ENCODE measurements at places on chromosomes 6 and 20.

DNA sequence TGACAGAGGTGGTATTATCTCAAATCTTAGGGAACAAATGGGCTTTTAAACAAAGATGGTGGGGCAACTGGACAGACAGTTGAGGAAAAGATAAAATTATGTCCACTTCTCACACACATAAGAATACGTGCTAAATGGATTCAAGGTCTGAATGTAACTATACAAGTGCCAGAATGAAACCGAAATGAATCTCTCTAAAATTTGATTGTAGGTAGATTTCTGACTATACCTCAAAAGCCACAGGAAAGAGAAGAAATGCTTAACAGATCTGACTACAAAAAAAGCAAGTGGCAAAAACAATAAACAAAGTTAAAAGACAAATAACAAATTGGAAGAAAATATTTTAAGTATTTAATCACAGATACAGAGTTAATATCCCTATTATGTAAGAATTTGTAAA is 182.7 kb upstream of the OLIG3 start:
- DNase-seq: no peak
- peaks cover 9% of the 10 kb centered on the region for H3K27me3 ChIP-seq
- no peak overlapping the region for H3K4me3 ChIP-seq
- no peak overlapping the region for H3K27ac ChIP-seq
- no peaks in the 10 kb centered on the region for H3K4me1 ChIP-seq
- no peaks in the 10 kb centered on the region for H3K36me3 ChIP-seq

DNA sequence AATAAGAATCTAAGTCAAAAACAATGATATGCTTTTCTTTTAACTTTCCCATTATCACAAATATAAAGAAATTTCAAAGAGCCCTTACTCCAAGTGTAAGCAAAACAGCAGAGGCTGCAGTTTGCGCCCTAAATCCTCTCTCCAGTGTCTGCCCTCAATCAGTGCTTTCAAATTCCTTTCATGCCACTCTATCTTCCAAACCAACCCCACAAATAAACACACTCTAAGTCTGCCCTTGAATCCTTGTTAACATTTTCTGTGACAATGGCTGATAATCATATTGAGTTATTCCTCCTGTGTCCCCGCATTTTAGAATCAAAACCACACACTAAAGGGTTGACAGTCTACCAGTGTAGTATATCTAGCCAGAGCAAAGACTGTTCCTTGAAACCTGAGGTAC is 317.9 kb upstream of the MARCKS start:
- no peak overlapping the region for H3K4me3 ChIP-seq
- H3K27ac ChIP-seq: no peak overlapping the region
- no peaks in the 10 kb centered on the region for H3K4me1 ChIP-seq
- no peaks in the 10 kb centered on the region for H3K27me3 ChIP-seq
- no peak for DNase-seq
- H3K36me3 ChIP-seq: no peaks in the 10 kb centered on the region

DNA sequence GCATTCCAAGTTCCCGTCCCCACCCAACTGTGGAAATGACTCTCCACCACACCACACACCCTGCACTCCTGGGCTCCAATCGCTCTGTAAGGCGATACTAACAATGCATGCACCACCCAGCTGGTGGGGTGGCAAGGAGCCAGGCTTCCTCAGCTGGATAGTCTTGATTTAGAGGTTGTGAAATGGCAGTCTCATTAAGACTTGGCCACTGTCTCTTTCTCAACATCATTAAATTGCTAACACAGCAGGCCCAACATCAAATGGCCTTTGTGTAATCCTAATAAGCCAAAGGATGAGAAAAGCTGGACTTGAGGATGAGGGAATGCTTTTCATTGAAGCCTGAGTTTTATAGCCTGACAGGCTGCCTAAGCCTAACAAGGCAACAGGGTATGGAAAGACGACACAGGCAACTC is 223.7 kb downstream of the GMDS start:
- peak; percentile 92 for DNase-seq
- H3K4me1 ChIP-seq: peaks cover 45% of the 10 kb centered on the region
- H3K36me3 ChIP-seq: no peaks in the 10 kb centered on the region
- H3K4me3 ChIP-seq: no peak overlapping the region
- H3K27ac ChIP-seq: no peak overlapping the region
- H3K27me3 ChIP-seq: peaks cover 6% of the 10 kb centered on the region

DNA sequence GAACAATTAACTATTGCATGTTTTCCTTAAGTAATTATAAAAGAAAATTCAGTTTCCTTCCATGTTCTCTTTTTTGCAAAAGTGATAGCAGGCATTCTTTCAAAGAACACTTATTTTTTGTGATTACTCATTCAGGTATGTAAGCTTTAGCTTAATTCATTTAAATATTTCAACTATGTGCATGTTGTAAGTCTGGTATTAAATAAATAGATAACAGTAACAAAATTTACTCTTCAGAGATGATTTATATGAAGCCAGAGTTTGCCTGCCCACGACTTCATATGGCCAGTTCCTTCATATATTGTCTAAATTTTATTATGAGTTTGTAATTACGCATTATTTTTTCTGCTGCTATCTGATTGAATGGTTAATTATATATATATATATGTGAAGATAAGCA is 110.9 kb downstream of the ADGRG6 start:
- H3K27ac ChIP-seq: no peak overlapping the region
- peaks cover 21% of the 10 kb centered on the region for H3K4me1 ChIP-seq
- no peaks in the 10 kb centered on the region for H3K27me3 ChIP-seq
- no peaks in the 10 kb centered on the region for H3K36me3 ChIP-seq

- H3K27me3 ChIP-seq: no peaks in the 10 kb centered on the region
- no peaks in the 10 kb centered on the region for H3K36me3 ChIP-seq
- H3K4me3 ChIP-seq: no peak overlapping the region
These were observed 35.2 kb upstream of the YWHAB start for GRCh38 chr20:44850272-44850671.

DNA sequence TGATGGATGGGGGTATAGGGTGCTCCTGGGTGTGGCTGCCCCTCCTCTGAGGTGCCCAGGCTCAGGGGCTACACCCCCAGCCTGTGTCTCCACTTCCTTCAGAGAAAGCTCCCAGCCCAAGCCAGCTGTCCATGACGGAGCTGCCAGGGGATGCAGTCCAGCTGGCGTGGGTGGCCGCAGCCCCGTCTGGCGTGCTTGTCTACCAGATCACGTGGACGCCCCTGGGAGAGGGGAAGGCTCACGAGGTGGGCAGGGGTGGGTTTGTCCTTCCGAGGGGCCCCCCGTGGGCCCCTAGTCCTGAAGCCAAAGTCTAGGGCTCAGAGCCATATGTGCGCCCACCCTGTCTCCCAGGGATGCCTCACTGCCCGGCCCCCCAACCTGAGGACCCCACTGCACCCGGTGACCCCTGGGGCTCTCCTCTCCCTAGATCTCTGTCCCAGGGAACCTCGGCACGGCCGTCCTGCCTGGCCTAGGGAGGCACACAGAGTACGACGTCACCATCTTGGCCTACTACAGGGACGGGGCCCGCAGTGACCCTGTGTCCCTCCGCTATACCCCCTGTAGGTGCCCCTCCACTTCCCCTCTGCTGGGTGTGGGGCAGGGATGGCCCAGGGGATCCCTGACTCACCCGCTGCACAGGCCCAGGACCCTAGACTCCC is 19.8 kb downstream of the COL20A1 start:
- H3K27me3 ChIP-seq: no peaks in the 10 kb centered on the region
- H3K4me3 ChIP-seq: no peak overlapping the region
- H3K36me3 ChIP-seq: no peaks in the 10 kb centered on the region
- H3K4me1 ChIP-seq: no peaks in the 10 kb centered on the region
- no peak for DNase-seq
- H3K27ac ChIP-seq: no peak overlapping the region

DNA sequence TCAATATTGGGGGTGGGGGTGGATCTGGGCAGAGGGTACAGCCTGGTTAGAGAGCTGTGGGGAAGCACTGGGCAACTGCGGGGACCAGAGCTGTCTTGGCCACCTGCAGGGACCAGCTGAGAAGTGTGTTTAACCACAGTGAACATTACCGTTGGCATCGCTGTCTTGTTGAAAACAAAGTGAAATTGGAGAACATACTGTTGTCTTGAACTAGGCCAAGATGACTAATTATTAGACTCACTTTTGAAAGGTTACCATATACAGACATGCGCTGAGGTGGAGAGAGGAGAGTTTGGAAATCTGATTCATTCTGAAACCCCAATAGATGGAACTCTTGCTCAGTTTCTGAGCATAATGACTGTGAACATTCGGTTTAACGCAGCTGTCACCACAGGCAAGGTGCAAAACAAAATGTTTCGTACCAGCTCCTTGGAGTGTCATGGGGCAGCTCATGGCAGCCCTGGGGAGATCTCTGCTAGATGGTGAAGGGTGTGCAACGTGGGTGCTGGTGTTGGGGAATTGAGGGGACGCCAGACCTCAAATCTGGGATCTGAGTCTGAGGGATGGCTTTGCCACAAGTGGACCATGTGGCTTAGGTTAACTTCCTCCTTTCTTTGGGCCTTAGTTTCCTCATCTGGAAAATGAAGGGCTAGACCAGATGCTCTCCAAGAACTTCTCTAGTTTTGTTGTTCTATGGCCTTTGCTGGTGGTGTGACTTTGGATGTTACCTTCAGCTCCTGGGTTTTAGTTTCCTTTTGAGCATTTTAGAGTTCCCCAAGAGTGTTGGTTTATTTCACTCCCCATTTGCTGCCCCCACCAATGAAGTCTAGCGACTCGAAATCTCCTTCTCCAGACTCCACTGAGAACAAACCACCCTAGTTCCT is 24.6 kb upstream of the GTSF1L start:
- no peaks in the 10 kb centered on the region for H3K27me3 ChIP-seq
- DNase-seq: no peak
- no peak overlapping the region for H3K4me3 ChIP-seq
- H3K27ac ChIP-seq: no peak overlapping the region

DNA sequence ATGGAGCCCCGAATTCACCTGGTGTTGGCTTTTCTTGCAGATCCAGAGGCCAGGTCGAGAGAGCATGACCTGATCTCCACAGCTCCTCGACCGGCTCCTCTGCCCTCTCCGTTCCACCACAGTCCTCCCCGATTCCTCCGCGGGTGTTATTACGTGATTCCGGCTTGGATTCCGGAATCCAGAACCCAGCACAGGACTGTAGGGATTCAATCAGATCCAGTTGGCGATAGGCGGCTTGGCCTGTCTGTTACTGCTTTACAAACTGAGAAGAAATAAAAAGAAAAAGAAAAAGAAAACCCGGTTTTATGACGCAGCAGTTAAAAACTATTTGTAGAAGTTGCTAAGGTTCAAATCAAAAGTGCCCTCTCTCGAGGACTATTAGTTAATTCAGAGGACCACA is 222.7 kb downstream of the EYA2 start:
- no peaks in the 10 kb centered on the region for H3K36me3 ChIP-seq
- no peak for DNase-seq
- H3K27ac ChIP-seq: no peak overlapping the region
- H3K4me3 ChIP-seq: no peak overlapping the region
- no peaks in the 10 kb centered on the region for H3K27me3 ChIP-seq
